ENCODE measurements at places on chromosomes 11 and 22.
A peak's percentile ranks its signal among the peaks of the same experiment; 100 is the strongest.

- DNase-seq, result no peak
Observed at GRCh38 chr11:69572233-69572860, 68.6 kb upstream of the CCND1 start.

DNA sequence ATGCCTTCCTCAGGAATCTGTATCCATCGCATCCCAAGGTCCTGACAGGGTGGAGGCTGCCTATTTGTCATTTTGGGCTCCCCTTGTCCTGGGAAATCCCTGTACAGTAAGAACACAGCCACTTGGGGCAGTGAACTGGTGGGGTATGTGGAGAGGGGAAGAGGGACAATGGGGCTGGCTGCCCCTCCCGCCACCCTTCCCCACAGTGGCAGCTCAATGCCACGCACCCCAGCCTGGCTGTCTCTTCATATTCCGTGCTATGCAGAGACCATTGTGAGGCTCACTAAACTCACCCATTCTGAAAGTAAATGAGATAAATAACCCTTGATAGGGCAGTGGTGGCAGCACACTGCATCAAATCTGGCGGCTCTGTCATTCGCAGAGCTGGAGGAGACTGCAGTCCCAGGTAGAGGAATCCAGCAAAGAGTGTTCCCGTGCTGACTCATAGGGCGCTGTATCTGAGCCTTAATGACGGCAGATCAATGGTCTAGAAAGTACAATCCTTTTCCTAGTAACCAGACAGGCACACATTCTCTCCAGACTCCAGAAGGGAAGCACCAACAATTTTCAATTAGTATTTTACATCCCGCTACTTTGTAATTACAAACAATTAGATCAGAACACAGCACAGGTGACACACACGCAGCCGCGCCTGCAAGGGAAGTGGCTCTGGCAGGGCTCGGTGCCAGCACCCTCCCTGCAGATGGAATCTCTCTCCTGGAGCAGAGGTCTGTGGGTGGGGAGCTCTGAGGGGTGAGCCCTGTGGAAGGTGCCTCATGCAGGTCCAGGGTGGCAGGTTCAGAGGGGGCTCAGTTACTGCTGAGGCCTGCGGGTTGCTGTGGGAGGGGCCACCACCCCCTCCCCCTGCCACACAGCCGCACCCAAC, 167.9 kb upstream of the B3GAT1 start:
- DNase-seq, result no peak

DNA sequence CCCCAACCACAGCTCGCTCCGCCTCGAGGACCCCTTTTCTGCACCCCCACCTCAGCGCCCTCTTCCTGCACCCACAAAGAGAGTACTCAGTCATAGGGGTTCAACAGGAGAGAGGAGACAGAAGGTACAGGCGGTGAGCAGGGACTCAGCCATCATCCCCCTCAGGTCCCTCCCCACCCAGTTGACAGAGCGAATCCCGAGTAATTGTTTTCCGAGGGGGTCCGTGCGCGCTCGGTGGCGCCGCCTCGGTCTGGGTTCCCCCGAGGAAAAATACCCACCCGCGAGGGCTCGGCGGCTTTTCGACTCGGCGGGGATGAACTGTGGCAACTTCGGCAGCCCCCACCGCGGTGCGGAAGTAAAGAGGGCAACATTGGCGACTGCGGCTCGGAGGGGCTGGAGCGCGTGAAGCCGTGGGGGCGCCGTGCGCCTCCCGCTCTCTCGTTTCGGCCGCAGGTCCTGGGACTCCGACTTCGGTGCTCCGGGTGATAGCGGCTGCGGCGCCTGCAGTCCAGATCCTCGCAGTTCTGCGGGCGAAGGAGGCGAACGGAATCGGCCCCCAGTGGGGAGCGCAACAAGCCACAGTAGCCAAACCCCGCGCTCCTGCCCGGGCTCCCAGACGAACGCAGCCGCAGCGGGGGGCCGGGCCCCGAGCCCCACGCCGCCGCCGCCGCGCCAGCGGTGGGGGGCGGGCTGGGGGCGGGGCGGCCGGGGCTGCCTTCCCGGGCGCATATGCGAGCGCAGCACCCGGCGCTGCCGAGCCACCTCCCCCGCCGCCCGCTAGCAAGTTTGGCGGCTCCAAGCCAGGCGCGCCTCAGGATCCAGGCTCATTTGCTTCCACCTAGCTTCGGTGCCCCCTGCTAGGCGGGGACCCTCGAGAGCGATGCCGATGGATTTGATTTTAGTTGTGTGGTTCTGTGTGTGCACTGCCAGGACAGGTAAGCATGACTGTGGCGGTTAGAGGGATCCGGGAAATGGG, at the start of gene NELL1:
Gene NELL1, plus strand, starts transcription at position 743 of the 976 bp plus-strand sequence.
- DNase-seq, result peak; percentile 2

DNA sequence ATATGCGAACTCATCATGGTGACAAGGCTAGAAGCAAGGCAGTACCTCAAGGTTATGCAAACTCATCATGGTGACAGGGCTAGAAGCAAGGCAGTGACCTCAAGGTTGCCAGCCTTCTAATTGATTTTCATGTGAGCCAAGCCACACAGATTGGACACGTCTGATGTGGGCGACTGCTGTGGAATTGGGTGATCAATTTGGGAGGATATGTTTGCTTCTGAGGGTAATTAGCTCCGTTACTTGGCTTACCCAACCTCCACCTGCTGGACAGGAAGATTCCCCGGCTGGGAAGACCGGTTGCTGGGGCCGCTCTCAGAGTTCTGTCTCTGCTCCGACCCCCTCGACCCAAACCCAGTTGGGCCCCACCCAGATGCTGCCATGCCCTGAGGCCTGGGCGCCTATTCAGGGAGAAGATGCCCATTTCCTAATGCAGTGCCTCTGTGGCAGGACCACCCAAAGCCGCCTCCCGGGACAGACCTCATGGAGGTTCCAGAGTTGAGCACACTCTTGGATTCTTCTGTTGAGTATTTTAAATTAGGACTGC, 69.9 kb upstream of the SHANK2 start:
- DNase-seq, result no peak

DNA sequence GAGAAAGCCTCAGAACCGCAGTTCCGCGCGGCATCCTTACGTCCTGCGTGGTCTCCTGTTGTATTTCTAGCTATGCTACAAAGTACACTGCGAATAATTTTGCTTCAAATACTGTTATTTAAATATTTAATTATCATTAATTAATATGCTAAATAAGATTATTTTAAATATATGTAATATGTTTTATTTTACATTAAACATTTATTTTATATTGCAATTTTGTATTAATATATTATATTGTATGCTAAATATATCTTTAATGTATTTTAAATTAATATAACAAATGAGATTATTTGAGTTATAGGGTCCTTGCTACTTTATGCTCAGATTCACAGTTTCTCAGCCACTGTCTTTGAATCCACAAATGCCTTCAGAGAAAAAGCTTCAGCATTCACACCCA, 436.7 kb downstream of the BRD1 start:
- DNase-seq, result no peak

- no peak for DNase-seq
Observed at GRCh38 chr11:1295086-1295485, 14.3 kb downstream of the TOLLIP start.

GRCh38 chr11:122305426-122306320, 189.7 kb upstream of the BLID start:
- no peak for DNase-seq

DNA sequence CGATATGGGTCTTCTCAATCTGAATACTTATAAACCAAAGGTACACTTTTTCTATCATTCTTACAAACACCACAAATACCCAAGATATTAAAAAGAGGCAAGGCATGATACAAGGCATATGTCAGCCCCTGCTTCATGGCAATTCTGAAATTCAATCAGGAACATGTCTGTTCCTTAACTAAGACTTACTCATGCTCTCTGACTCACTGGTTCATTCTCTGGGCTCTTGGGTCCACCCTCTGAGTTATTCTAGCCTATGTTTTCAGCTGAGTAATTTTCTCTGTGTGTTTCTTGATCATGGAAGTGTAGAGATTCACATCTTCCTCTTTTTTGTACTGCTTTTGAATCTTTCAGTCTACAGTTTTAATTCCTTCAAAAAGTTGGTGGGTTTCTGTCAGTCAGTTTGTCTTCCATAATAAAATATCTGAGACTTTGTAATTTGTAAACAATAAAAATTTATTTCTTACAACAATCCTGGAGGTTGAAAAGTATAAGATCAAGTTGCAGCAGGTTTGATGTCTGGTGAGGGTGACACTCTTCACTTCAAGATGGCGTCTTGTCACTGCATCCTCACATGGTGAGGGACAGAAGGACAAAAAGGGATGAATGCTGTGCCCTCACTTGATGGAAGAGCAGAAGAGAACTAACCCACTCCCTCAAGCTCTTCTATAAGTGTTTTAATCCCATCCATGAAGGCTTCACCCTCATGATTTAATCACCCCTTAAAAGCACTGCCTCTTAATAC, 211.7 kb downstream of the FAM76B start:
- peak; percentile 58 for DNase-seq

DNA sequence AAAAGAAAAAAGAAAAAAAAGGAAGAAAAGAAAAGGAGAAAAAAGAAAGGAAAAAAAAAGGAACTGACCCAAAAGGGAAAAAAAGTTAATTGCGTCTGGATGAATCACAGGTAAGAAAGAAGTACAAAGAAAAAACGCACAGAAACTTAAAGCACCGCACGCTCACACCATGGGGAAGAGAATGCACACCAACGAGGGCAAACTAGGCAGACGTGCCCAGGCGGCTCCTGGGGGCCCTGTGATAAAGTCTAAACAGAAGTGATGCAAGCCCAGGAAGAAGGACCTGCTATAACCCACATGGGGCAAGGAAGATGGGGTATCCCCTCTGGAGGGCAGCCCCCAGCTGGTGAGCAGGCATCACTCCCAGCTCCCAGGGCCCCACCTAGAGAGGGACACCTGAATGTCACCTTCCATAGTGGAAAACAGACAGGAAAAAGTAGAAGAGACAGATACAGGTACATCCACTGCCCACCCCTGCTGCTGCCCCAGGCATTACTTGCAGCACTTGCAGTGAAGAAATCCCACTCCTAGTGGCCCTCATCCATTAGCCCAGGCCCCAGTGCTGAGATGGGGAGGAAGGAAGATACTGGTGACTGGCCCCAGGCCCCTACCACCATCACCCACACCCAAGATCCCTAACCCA, 28.9 kb downstream of the NAP1L4 start:
- no peak for DNase-seq

DNA sequence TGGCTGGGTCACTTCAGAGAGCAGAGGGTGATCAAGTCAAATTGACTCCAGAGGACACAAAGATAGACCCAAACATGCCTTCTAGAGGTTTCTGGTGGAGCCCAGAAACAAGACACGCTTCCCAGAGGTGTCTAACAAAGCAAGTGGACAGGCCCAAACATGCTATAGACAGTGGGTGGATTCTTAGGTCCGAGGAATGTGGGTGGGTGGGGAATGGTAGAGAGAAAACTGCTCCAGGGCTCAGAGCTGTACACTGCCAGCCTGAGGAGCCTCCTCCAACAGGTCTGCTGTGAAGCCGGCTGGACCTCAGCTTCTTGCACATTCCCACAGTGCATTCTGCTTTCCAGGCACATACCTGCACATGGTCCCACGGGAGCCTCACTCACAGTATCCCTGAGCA, 116.8 kb upstream of the NECTIN1 start:
- no peak for DNase-seq

DNA sequence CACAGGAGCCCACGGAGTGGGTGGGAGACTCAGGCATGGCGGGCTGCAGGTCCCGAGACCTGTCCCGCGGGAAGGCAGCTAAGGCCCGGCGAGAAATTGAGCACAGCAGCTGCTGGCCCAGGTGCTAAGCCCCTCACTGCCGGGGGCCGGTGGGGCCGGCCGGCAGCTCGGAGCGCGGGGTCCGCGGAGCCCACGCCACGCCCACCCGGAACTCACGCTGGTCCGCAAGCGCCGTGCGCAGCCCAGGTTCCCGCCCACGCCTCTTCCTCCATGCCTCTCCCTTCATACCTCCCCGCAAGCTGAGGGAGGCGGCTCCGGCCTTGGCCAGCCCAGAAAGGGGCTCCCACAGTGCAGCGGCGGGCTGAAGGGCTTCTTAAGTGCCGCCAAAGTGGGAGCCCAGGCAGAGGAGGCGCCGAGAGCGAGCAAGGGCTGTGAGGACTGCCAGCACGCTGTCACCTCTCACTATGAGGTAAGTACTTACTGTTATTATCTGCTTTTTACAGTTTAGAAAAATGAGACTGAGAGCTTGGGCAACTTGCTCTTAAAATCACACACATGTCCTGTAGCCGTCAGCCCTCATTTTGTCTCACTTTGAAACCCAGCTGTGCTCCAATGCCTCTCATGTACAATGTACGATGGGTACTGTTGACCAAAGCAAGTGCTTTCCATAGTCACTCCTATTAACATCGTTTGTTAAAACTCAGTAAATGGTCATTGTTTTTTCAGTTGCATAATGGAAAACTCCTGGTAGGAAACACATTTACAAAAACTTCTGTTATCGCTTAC, 12.2 kb upstream of the OR10D3 start:
- DNase-seq, result no peak

DNA sequence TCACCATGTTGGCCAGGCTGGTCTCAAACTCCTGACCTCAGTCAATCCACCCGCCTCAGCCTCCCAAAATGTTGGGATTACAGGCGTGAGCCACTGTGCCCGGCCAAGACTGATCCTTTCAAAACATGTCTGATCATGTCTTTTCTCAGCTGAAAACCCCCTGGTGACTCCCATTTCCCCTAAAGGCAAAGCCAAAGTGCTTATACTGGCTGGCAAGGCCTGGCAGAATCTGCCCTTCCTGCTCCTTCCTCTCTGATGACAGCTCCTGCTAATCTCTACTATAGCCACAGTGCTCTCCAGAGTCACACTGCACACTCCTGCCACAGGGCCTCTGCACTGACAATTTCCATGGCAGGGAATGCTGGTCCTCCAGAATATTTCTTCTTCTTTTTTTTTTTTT, 2.6 kb upstream of the MCHR1 start:
- no peak for DNase-seq

GRCh38 chr11:65528819-65529350, 4.0 kb downstream of the SCYL1 start:
- DNase-seq, result no peak

- DNase-seq, result peak; percentile 61
Observed at GRCh38 chr11:35144806-35145205, 5.8 kb downstream of the CD44 start.

GRCh38 chr11:72425053-72425980, 9.0 kb downstream of the CLPB start:
- no peak for DNase-seq

DNA sequence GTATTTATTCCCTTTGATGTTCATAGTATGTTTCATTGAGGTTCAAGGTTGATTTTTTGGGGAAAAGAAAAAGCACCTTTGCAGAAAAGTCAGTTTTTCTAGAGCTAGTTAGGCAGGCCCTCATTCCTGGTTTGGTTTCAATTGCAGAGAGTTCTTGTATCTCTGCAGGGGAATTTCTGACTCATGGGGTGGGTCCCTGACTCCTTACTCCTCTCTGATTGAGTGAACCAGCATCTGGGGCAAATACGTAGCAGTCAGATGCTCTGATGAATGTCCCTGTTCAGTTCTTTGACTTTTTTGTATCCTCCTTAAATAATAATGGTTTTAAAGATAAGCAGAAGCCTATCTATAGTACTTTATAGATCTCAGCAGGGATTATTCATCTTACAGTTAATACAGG, 7.7 kb upstream of the NCR3LG1 start:
- peak; percentile 96 for DNase-seq
